ENCODE measurements at places on chromosomes 3 and 15.

DNA sequence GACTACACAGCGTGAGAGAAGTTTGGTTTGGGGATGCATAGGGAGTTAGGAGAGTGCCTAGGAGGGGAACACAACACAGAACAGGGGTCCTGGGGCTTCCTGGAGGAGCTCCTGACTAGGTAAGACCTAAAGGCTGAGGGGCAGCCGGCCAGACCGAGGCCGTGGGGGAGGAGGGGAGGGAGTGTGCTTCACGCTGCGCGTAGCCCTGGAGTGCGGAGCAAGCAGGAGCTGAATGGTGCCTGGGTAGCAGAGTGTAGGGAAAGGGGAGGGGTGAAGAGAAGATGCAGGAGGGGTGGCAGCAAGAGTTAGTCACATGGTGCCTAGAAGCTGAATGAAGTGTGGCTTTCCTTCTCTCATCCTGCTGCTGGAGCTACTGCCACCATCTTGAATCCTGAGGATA is 32.4 kb upstream of the HHATL start:
- no peak for DNase-seq

- no peak for DNase-seq
These were observed 177.0 kb downstream of the RAP2B start for GRCh38 chr3:153339065-153339464.

- no peak for DNase-seq
These were observed 767.7 kb upstream of the CFAP20DC start for GRCh38 chr3:59817511-59817910.

- no peak for DNase-seq
These were observed 41.0 kb downstream of the ITGB5 start for GRCh38 chr3:124846189-124846588.

GRCh38 chr3:40847551-40847992 is 322.8 kb downstream of the ZNF621 start:
- DNase-seq: no peak

GRCh38 chr3:177948716-177949425 is 587.4 kb upstream of the KCNMB2 start:
- no peak for DNase-seq

- no peak for DNase-seq
These were observed 23.1 kb downstream of the B3GALNT1 start for GRCh38 chr3:161082063-161082462.

- DNase-seq: no peak
These were observed 160.2 kb upstream of the TBL1XR1 start for GRCh38 chr3:177357352-177358090.

- no peak for DNase-seq
These were observed 29.7 kb upstream of the IREB2 start for GRCh38 chr15:78408355-78408640.

GRCh38 chr15:67307156-67307555 is 52.6 kb downstream of the IQCH start:
- no peak for DNase-seq

DNA sequence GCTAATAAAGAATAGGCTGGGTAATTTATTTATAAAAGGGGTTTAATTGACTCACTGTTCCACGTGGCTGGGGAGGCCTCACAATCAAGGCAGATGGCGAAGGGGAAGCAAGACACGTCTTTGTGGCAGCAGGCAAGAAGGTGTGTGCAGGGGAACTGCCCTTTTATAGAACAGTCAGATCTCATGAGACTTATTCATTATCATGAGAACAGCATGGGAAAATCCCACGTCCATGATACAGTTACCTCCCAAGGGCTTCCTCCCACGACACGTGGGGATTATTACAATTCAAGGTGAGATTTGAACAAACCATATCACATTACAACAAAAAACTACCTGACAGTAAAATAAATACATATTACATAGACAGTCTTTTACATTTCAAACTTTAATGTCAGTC is 414.9 kb downstream of the NAALADL2 start:
- no peak for DNase-seq

DNA sequence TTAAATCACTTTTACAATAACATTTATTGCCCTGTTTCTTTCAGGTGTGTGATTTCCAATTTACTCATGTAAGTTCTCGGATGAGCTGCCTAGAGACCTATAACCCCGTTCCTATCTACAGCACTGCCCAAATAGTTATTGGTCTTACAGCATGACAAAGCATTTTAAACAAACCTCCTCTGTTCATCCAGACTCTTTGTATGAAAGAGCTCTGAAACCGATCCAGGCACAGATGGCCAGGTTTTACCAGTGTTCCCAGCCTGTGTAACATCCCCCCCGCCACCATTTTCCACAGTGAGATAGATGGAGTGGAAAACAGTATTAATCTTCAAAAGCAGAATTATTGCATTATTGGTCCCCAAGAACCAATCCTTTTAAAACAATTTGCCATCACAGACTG is 59.0 kb upstream of the SPTSSB start:
- no peak for DNase-seq

DNA sequence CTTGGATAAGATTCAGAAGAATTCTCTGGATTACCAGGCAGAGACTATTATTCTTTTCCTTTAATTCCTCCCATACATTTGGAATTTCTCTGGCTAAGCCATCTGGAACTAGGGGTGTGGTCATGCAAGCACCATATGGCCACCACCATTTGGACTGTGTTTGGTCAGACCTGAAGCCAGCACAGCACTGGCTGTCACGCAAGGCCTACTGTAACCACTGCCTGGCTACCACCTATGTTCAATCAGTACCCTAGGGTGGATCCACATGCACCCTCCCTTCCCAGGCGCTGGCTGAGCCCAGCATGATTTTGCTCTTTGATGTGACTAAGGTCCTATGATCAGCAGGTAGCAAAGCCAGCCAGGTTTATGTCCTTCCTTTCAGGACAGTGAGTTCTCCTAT is 287.8 kb upstream of the GOLIM4 start:
- DNase-seq: no peak

DNA sequence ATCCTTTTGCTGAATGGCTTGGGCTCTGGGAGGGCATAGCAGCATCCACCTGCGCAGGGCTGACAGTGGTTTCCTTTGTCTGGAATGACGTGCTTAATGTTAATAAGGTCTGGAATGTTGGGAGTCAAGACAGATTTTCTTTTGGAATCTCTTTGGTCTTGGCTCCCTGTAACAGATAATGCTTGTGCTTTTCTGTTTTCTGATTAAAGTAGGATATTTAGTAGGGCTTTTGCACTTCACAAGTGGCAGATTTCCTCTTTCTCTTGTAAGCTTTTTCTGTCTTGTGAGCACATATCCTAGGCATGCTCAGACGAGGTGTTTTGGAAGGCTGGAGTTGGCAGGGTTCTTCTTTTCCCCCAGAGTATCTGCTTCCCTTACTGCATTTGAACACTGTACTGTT is 189.6 kb downstream of the GHSR start:
- DNase-seq: no peak

GRCh38 chr15:69869291-69869690 is 228.4 kb downstream of the TLE3 start:
- no peak for DNase-seq

- DNase-seq: no peak
These were observed 75.7 kb upstream of the DPPA4 start for GRCh38 chr3:109413049-109413448.

DNA sequence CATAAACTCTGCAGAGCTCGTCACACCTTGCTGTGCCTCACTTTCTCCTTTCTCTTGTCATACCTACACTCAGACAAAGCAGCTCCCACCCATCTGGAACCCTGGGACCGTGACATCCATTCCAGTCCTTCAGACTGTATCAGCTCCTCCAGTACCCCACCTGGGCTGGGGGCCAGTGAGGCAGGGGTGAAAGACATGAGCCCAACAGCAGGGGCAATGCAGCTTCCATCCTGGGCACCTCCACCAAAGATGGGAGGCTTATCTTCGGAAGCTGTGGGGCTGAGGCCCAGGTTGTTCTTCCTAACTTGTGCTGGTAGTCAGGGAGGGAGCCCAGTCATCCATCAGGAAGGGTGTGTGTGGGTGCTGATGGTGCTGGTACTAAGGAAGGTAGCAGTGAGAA is 109.2 kb downstream of the EEFSEC start:
- DNase-seq: no peak

- no peak for DNase-seq
These were observed 7.1 kb upstream of the AP3S2 start for GRCh38 chr15:89900849-89901248.

GRCh38 chr3:106167728-106168127 is 298.9 kb upstream of the CBLB start:
- no peak for DNase-seq

GRCh38 chr3:77513542-77513941 is 473.6 kb downstream of the ROBO2 start:
- no peak for DNase-seq

- DNase-seq: no peak
These were observed 517 bp downstream of the FBN1 start for GRCh38 chr15:48644827-48645557.

DNA sequence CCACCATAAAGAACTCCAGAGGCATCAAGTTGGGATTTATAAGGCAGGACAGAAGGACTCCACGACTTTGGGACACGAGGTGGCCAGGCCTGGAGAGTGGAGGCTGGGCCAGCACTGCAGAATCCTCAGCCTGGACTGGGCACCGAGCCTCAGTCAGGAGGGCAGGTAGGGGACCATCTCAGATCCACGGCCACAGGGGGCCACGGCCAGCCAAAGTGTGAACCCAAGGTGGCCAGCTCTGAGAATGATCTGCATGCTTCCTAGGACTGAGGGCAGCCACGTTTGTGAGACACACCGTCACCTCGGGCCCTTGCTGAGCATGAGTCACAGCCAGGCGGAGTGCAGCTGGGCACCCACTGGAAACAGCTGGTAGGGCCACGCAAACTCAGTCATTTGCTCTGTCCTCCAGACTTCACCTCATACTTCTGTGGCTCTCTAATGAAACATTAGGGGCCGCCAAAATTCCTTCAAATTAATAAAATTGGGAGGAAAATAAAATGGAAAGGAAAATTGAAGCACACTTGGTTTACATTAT is 65.8 kb downstream of the CTNNB1 start:
- no peak for DNase-seq

GRCh38 chr3:66413151-66413751 is 87.6 kb downstream of the LRIG1 start:
- no peak for DNase-seq

DNA sequence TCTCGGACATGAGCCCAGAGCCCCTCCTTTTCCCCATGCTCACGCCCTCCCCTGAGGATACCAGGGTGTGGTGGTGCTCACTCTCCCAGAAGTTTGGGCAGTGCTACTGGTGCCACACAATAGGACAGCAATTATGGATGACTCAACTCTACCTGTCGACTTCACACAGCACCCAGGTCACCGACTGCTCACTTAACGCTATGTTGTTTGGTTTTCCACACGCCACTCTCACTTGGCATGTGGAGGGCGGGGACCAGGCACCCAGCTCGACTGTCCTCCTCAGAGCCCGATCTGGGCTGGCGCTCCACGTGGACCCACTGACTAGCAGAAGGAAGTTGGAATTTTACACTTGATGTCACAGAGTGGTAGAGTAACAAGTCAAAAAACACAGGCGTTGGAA is 30.9 kb downstream of the STIMATE start:
- DNase-seq: no peak

DNA sequence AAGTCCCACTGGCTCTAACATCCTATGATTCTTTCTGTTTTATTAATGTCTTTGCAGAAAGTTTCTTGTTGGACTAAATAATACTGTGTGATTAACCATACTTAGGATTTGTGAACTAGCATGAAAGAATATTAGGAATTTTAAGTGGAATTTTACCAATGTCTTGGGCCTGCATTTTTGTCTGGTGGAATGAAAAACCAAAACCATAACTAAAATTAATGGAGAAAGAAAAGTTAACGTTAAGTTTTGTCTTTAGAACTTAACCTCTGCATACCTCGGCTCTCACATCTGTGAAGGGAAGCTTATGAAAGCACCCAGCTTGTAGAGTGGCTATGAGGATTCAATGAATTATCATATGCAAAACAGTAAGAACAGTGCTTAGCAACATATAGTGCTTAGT is 6.5 kb downstream of the FBN1 start:
- DNase-seq: no peak

- DNase-seq: no peak
These were observed 92.4 kb upstream of the TSC22D2 start for GRCh38 chr3:150315721-150316120.
